Stimulated activated CD8-positive, alpha-beta memory T cell treated with anti-CD3 and anti-CD28 coated beads, Interleukin-2, amount 100 ng/mL, for 48 hours (primary cell): ENCODE measurements at places on chromosomes 2 and 18.

GRCh38 chr2:58769111-58769863, 528.2 kb upstream of the FANCL start:
- DNase-seq, result no peak

- DNase-seq, result peak; percentile 16
Measured at GRCh38 chr2:102806250-102806837, 44.5 kb downstream of the TMEM182 start.

GRCh38 chr2:119518401-119519056, 5.8 kb downstream of the SCTR start:
- no peak for DNase-seq

DNA sequence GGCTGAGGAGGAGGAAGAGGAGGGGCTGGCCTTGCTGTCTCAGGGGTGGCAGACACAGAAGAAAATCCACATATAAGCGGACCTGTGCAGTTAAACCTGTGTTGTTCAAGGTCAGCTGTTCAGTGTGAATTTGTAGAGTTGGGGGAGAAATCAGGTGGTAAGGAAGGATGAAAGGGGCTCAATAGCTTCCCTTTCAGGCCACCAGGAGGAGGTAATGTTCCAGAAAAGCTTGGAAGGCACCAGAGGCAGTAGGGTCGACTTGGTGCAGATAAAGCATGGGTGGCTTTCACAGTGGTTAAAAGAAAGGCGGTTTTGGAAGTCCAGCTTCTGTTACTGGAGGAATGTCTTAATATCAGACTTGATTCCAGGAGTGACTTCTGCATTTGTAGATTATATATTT, 167.4 kb downstream of the THSD7B start:
- DNase-seq, result no peak

DNA sequence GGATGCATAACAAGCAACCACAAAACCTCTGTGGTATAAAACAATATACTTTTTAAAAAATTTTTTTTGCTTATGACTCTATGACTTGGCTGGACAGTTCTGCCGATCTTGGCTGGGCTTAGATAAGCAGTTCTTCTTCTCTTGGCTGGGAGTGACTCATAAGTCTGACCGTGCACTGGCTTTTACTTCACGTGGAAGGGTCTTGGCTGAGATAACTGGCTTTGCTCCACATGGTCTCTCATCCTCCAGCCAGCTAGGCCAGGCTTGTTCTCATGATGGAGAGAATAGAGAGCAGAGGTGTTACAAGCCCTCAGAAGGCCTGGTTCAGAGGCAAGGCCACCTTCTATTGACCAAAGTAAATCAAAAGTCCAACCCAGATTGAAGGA, 178.9 kb upstream of the SERPINE2 start:
- DNase-seq, result no peak

GRCh38 chr2:15814946-15815345, 125.4 kb upstream of the MYCN start:
- DNase-seq, result no peak

- no peak for DNase-seq
Measured at GRCh38 chr18:35695803-35696202, 114.3 kb downstream of the GALNT1 start.
